ENCODE measurements at places on chromosomes 5 and 9.
A peak's percentile ranks its signal among the peaks of the same experiment; 100 is the strongest.

DNA sequence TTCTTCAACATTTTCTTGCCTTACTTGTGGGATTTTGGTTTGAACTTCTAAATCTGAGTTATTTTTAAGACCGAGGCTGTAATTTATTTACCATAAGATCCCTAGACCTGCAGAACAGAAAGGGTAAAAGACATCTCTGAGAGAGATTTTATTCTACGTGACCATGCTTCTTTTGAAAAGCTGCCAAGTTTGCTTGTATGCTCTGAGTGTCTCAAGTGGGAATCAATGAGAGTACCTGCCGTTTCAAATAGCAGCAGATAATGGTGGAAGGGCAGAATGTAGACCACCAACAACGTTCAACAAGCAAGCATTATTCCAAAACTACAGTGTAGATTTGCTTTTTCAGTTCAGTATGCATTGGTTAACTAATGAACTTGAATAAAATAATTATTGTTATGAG lies 108.6 kb upstream of the MINAR2 start:
- DNase-seq = no peak

- no peak for DNase-seq
Measured at GRCh38 chr9:98971168-98971914, 27.6 kb downstream of the COL15A1 start.

DNA sequence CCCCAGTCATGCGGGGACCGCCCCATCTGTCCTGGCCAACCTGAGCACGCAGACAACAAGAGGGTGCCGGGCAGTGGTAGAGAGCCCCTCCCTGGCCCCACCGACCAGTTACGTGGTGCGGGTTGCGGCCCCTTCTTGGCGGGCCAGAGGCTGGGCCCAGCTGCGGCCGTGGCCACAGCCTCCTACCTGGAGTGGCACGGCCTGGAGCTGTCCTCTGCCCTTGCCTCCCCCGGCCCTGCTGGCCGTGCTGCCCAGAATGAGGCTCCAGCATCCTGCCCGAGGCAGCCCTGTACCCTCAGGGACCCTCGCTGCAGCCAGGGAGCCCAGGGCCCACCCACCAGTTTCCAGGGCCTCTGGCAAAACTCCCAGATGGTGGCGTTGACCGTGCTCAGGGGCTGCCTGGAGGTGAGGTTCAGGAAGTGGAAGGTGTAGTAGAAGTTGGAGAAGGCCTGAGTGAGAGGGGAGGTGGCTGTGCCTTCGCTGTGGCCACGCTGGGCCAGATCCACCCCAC lies 5.7 kb downstream of the ENTPD8 start:
- no peak for DNase-seq

DNA sequence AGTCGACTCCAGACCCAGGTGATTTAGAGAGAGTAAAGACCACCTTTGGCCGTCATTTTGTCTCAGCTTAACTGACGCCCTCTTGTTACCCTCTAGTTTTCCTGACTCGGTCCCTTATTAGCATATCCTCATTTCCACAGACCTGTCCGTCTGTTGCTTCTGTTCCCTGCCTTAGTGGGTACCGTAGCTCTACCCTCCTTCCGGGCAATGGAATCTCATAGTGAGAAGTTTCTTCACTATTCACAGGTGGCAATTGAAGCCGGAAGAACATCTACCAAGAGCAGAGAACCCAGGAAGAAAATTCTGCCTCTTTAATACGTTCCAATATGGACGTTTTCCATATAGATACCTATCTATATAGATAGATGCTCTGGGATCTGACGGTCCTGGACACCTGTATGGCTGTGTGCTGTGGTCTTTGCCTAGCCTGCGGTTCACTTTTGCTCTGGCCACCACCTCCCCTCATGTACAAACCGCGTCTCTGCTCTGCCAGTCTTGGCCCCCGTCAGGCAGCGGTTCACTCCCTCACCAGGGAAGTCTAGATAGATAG lies 652 bp upstream of the TMEM161B start:
- no peak for DNase-seq

GRCh38 chr9:86557918-86558317 lies 203.7 kb upstream of the TUT7 start:
- DNase-seq = no peak

GRCh38 chr9:8224381-8224801 lies 424.8 kb upstream of the DMAC1 start:
- DNase-seq = no peak

- DNase-seq = peak; percentile 14
Measured at GRCh38 chr5:96344678-96345577, 88.1 kb downstream of the PCSK1 start.

DNA sequence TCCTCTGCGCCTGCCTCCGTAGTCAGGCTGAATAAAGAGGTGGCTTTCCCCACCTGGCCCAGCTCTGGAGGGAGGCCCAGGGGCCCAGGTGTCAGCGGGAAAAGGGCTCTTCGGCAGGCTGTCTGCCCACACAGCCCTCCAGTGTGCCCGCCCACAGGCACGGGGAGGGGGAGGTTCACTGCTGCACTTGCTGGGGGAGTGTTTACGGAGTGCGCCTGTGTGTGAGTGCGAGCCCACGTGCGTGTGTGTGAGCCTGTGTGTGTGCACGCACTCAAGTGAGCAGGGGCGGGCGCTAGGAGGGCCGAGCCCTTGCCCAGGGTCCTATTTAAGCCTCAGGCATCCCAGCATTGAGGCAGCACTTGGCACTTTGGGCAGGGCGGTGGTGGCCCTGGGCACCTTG lies 10.9 kb downstream of the DNLZ start:
- DNase-seq = no peak

GRCh38 chr9:117839862-117840261 lies 135.7 kb downstream of the TLR4 start:
- no peak for DNase-seq

DNA sequence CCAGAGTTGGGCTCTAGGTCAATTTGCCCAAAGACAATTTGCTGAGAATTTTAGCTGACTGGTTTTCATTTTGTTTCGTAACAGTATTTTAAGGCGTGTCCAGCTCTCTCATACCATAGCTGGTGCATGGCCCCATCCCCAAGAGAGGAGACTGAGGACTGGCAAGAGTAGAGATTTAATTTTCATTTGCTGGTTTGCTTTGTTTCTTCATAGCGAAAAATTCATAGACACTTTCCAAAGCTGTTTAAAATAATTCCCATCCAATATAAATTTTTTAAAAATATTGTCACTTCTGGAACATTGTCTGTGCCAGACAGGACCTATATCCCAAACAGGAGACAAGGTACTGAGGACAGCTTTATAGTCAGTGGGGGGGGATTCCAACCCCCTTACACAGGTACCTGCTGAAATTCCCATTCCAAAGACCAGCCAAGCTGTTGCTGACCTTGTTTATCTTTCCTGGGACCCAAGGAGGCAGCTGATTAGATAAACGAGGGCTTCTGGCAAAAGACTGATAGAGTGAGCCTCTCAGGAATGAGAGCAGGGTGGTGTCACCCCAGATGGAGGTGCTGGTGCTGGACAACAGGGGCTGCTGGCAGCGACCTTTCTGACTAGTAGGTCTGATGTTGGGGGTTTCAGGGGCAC lies 6.8 kb upstream of the ANGPTL2 start:
- DNase-seq = no peak

DNA sequence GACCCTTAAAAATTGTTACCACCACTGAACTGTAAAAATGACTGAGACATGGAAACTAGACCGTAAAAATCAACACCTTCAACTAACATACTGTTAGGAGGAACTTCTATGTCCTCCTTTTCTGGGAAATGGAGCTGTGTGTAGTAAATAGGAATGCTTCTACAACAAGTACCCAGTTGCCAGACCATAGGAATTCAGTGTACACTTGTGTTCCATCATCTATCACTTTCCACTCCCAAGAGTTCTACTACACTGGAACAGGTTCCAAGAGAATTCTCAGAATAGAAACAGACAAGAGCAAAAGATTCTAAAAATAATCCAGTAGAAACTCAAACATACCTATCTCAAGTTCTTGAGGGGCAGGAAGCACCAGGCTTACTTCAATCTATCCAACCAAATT lies 23.6 kb downstream of the UBAP2 start:
- DNase-seq = no peak

GRCh38 chr5:138979684-138980280 lies 104.6 kb upstream of the LRRTM2 start:
- DNase-seq = no peak

GRCh38 chr5:36199620-36200019 lies 42.1 kb downstream of the NADK2 start:
- no peak for DNase-seq

- DNase-seq = no peak
Measured at GRCh38 chr9:70170151-70170790, 88.5 kb upstream of the SMC5 start.

DNA sequence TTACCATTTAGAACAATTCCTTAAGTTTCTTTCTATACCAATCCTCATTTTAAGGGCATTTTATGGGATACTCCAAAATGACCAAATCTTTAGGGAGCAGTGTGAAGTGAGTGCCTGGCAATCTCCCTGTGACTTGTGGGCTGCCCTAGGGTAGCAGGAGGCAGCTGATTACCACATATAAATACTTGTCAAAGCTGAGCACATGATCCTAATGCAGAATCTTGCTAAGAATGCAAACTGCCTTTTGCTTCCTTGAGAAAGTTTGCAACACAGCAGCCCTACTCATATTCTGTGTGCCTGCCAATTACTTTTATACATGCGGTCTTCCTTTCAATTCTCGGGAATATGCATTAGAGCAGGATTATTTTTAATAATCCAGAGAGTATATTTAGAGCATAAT lies 18.2 kb upstream of the NREP start:
- DNase-seq = no peak

DNA sequence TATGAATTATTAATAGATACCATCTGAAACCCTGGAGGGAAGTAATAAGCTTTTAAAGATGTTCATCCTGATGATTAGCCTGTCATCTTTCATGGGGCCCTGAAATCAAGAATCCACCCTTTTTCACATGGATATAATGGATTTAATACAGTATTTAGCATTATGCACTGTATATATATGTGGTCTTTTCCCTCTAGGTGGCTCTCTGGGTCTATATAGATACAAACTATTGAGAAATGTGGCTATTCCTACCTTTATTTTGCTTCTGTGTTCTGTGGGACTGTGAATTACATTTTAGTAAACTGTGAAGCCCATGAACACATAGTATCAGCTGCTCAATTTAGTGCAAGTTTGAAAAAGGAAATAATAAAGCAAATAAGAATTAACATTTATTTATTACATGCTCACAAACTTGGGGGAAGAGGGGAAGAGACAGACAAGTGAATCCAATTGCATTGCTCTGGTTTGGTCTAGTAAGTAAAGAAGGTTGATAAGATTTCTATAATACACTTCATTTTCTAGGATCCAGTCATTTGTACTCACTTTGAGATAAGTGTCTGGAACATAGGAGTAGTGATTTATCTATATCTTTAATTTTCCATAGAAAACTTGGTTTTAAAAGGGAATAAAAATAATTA lies 112.2 kb downstream of the SCAMP1 start:
- DNase-seq = no peak

DNA sequence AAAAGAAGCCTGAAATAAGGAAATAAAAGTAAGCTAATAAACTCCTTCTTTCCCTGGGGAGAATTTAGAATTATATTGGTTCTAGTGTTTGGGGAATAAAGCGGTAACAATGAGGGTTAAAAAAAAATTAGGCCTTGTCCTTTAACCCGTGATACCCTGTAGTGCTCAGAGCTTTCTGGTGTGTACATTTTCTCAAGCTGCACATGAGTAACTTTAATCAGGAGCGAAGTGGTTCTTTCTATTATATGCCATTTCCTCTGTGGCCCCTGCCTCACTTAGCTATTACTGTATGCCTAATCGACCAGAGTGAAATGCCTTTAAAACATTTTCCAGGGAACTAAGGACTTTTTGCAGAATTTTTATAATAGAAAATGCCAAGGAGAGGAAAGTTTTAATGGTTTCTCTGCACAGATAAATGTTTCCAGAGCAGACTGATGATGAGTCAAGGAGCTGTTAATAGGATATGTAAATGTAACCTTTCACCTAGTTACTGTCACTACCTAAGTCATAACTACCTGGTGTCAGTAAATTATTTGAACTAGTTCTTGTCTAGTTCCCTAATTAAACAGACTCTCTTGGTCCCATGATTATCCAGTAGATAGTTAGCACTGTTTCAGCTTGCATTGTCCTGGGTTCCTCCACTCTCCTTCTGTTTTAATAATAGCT lies 7.6 kb downstream of the PAM start:
- no peak for DNase-seq

DNA sequence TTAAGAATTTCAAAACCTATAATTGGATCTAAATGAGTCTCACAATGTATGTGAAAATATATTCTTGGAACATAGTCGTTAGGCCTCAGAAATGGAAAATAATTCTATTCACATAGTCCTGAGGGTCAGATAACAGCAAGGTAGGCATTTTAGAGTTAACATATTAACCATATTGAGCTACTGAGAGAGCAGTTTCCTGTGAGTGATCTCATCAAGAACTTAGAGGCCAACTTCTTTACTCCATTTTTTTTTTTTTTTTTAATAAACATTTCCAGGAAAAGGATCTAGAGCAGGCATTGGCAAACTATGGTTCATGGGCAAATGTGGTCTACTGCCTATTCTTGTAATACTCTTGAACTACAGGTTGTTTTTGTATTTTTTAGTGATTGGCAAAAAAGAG lies 26.6 kb downstream of the RAB24 start:
- DNase-seq = no peak
